ENCODE measurements at places on chromosomes 13 and 19.

DNA sequence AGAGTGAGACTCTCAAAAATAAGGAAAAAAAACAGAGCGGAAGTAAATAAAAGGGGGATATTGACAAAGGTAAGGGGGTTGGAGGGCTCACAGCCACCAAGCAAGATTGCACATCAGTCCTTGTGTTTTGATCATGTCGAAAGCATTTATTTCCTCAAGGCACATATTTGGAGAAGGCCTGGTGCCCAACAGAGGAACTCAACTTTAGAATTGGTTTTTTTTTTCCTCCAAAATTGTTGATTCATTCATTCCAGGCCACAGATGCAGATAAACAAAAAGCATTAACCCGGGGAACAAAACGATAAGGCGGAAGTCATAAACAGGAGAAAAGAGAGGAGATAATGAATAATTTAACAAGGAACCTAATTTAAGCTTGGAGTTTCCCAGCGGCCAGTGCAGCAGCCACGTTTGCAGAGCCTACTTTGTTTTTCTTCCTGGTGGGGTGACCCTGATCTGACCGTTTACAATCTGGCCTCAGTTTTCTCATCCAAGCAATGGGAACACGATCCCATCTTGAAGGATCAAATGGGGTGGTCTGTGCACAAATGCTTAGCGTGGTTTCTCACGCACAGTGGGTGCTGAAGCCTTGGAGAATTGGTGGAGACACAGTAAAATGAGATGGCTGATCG is 2.1 kb upstream of the PTPRS start:
- ATAC-seq = no peak

- ATAC-seq = no peak
These were observed 172.7 kb downstream of the UQCRFS1 start for GRCh38 chr19:29040292-29040691.

GRCh38 chr19:18815673-18816072 is 16.1 kb upstream of the UPF1 start:
- ATAC-seq = no peak

- ATAC-seq = no peak
These were observed 9.1 kb downstream of the PNPLA6 start for GRCh38 chr19:7544626-7545025.

- ATAC-seq = no peak
These were observed 678 bp downstream of the GARIN5B start for GRCh38 chr19:55362174-55362989.

DNA sequence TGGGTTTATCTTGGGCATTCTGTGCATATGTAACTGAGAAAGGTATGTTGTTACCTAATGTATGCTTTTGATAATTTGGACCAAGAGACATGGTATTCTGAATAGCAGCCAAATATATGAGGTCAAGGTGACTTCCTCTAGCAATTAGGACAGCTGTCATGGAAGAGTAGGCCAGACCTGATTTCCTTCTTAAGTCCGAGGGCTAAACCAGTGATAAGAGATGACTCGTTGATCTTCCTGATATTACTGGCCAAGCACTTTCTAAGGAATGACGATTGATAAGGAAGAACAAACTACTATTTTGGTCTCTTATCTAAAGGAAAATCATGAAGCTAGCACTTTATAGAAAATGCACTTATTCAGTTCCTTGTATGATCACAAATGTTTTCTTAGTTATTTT is 42.7 kb downstream of the ARHGAP35 start:
- ATAC-seq = no peak

DNA sequence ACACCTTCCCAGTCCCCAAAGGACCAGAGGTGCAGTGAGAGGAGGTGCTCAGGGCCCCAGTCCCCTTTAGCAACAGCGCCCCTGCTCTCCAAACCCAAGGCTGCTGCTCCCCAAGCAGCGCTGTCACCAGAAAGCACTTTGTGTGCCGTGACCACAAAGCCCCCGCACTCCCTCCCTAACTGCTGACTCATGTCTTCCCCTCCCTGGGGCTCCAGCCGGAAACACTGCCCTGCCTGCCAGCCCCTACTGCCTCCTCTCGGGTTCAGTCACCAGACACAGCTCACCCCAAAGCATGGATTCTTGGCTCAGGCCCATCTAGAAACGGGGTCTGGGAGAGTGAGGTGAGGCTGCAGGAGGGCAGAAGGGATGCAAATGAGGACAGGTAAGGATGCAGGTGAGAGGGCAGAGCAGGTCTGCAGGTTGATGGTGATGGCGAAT is 4.9 kb upstream of the TNFSF14 start:
- ATAC-seq = peak; percentile 85

- ATAC-seq = no peak
These were observed 79.0 kb upstream of the ZNF507 start for GRCh38 chr19:32266460-32266859.

DNA sequence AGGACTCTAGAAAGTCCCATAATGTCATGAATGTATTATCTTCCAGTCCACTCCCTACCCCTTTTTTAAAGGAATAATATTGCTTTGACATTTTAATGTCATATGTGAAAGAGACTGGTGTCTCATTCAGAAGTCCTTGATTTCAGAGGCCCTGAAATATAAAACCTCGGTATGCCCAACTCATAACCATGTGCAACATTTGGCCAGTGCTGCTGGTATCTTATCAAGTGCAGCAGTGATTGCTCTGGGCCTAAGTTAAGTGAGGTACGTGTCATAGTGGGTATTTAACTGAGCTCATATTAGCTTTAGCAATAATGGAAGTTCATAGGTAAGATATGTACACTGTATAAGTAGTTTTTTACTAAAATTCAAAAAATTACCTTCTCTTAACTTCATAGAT is 14.7 kb downstream of the TEX30 start:
- ATAC-seq = no peak

GRCh38 chr13:102322211-102322610 is 79.6 kb downstream of the FGF14 start:
- ATAC-seq = no peak

- no peak for ATAC-seq
These were observed 1.2 kb upstream of the RCBTB2 start for GRCh38 chr13:48533961-48534600.

DNA sequence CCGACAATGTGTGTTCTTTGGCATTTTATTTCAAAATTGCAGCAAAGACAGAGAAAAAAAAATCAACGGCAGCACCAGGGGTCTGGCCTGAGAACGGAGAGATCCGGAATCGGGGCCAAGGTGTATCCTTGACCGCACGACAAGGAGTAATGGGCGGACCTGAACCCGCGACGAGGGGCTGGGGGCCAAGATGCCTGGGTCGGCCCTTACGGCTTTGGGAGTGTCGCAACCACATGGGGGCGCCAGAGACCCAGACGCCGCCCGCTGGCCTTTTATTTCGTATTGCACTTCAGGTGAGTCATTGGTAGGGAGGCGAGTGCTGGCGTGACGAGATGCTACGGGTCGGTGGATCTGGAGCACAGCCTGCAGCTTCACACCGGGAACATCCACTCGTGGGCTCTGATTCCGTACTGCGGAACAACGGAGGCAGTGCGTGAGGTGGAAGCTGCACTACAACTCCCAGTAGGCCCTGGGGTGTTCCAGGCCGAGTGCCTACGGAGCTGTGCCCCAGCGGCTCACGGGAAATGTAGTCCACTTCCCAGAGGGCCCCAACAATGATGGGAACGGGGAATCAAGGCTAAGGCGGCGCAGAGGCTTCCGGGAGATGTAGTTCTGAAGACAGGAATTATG is 15.7 kb downstream of the BCAT2 start:
- peak; percentile 98 for ATAC-seq

GRCh38 chr13:21894091-21894490 is 223.2 kb downstream of the FGF9 start:
- no peak for ATAC-seq

GRCh38 chr13:68047889-68048288 is 817.8 kb upstream of the PCDH9 start:
- ATAC-seq = no peak

DNA sequence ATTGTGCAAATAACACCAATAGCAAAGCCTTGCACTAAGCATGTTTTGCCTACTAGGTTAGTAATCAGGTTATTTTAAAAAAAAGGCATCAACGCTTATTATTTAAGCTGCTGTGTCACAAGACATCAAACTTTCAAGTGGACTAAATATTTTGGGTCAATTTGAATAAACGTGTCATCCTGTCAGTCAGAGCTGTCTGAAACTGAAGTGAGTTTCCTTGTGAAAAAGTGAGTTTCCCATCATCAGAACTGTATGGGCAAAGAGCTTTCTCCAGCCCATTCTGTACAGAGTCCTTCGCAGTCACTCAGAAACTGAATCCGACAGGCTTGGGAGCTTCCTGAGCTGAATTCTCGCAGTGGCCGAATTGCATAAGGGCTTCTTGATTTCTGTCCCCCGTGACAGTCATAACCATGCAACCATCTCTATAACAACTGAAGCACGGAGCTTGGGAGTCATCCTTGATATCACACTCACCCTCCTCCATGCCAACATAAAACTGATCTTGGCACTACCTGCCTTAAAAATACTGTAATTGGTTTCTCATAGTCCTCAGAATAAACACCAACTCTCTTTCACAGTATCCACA is 139.8 kb downstream of the MIPEP start:
- ATAC-seq = no peak

- ATAC-seq = no peak
These were observed 5.1 kb downstream of the CHMP2A start for GRCh38 chr19:58549664-58550361.

DNA sequence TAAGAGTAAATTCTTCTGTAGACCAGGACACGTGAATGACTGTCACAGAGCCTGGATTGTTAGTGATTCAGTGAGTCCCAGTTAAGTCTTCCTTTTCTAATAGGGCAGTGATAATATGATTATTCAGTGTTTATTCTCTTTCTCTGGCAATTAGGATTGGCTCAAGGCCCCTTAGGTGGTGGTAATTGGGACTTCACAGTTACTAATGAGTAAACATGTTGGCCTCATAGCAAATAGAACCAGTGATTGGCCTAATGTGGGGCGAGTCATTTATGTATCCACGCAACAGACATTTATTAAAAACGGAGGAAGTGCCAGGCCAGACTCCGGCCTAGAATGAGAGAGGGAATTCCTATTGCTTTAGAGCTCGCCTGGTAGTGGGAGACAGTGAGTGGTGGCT is 72.4 kb downstream of the SHISA2 start:
- no peak for ATAC-seq

- ATAC-seq = no peak
These were observed 49.3 kb downstream of the UBL3 start for GRCh38 chr13:29801102-29801501.

DNA sequence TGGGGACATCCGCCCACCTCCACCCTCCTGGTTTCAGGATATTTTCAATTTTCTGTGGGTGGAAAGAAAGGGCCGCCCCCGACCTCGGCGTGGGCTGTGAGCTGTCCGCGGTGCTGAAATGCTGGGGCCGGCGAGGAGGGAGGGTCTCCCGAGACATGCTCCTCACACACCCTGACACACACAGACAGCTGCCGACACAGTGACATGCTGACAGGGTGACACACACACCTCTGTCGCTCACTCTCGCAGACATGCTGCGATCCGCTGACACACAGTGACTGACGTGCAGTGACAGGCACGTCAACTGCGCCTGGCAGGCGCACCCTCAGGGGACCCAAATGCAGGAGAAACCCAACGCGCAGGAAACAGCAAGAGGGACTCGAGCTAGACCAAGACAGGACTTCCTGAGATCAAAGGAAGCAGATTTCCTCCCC is 25.1 kb upstream of the MEIS3 start:
- no peak for ATAC-seq

GRCh38 chr13:67281466-67281865 is 51.3 kb upstream of the PCDH9 start:
- no peak for ATAC-seq

- no peak for ATAC-seq
These were observed 267.3 kb downstream of the DCT start for GRCh38 chr13:94212196-94212595.

DNA sequence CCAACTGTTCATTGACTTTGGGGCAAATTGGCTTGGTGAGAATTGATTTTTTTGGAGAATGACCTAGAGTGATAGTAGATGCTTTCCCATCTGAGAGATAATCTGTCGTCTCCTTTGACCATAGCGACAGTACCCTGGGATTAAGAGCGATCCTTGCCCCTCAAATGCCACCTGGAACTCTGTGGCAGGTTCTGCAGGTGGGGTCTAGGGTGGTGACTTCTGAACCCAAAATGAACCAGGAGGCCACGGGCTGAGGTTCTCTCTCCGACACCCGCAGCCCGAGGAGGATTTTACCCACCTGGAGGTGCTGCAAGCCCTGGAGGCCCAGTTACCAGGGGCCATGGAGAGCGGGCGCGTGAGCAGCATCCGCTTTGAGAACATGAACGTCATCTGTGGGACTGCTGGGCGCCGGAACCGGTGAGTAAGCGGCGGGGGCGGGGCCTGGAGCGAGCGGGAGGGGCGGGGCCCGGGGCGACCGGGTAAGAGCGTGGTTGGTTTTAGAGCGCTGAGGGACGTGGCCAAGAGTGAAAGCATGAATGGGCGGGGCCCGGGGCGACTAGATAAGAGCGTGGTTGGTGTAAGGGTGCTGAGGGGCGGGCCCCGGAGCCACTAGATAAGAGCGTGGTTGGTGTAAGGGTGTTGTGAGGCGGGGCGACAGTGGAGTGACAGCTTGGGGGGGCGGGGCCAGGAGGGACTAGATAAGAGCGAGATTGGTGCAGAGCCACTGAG is 8.6 kb downstream of the C19orf81 start:
- ATAC-seq = peak; percentile 94

- ATAC-seq = no peak
These were observed 1.6 kb upstream of the PTGIR start for GRCh38 chr19:46626446-46626845.

DNA sequence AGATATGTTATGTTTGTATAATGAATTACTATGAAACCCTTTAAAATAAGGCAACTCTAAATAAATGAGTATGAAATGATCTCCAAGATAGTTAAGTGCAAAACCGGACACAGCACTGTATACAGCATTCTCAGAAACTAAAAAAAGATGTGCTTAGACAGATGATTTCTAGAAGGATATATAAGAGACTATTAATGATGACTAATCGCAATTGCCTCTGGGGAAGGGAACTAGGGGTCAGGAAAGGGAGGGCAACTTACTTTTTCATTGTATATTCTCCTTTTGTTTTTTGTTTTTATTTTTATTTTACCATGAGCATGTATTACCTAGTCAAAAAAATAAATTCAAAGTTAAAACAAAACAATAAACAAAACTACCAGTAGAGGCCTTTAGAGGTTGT is 12.8 kb downstream of the PEG3 start:
- ATAC-seq = no peak

DNA sequence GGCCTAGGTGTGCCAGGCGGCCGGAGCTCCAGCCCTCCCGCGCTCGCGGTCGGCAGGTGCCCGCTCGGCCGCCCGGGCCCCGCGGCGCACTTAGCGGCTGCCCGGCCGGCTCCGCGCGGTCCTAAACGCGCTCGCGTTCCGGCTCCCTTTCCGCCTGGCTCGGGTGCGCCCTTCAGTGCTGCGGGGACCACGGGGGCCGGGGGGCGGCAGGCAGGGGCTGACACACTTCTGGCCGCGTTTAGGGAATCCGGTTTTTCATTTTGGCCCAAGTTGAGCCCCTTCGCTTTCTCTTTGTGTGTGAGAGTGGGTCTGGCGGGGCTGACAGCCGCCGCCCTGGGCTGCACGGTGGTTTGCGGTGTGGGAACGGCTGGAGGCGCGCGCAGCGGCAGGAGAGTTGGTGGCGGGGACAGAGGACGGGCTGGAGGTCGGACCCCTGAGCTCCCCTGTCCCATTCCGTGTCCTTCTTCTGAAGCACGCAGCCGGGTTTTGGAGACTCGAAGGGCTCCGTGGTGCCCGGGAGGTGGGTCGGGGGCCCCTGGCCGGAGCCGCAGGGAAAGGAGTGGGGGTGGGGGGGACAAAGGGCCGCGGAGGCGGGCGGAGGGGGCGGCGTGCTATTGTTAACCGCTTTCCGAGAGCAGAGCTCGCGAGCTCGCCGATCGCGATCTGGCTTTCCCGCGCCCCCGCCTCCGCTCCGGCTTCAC is 3.1 kb downstream of the FGF9 start:
- peak; percentile 45 for ATAC-seq

Data from SK-N-SH treated with all-trans-retinoic acid at 6 μM for 48 hours (cell line).